ENCODE measurements at places on chromosomes 2 and 18. TPM values are rescaled to one million over a fixed set of nuclear protein-coding genes. Genes with fewer than 3 reads are reported as not detected.

DNA sequence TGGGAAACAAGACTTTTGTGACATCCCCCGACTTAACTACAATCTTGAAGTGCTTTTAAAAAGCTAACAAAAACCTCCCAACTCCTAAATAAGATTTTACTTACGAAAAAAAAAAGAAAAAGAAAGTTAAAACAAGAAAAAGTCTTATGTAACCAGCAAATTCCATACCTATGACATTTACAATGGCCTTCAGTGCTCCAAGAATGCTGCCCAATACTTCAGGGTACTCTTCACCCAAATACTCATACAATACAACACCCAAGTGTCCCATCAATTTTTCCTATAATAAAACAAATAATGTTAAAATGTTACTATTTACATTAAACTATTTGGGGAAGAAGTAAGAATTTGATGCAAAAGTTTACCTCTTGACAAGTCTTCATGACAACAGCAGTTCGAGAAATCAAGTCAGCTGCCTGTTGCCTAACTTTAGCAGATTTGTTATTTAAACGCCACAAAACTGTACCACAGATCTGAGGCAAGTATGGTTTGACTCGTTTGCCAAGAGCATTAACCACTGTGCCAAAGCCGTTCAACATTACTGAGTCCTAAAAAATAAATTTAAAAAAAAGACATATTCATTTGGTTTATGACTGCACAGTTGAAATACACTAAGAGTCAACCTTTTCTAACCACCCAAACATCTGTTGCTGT lies 34.8 kb downstream of the SF3B1 start:
- no peak for DNase-seq

- no peak for DNase-seq
These were observed 249.4 kb upstream of the UBE2E3 start for GRCh38 chr2:180730976-180731375.

DNA sequence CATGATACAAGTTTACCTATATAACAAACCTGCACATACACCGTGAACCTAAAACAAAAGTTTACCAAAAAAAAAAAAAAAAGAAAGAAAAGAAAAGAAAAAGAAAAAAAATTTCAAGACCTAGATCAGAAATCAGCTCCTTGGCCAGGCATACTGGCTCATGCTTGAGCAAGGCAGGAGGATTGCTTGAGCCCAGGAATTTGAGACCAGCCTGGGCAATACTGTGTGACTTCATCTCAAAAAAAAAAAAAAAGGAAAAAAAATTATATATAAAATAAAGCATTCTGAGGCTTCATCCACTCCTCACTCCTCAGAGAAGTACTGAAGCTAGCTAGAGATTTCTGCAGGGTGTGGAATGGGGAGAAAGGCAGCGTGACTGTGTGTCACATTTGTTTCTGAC lies 11.8 kb upstream of the PROC start:
- no peak for DNase-seq

GRCh38 chr2:28224648-28225472 lies 167.8 kb upstream of the FOSL2 start:
- no peak for DNase-seq

DNA sequence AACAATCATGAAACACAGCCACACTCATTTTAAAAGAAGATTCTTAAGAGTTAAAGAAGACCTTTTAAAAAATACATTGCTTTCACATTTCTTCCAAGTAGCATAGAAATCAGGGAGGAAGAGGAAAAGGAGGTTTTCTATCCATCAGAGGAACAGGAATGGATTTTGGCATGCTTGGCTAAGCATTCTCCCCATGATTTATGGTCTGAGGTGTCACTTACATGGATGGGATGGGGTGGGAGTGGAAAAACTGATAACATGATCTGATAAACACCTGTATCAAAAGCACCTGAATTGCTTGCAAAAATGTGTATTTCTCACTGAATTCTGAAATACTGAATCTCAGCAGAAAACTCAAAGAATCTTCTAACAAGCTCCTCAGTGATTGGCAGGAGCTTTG lies 265.9 kb downstream of the NRXN1 start:
- DNase-seq, result no peak

GRCh38 chr18:26784599-26784998 lies 80.9 kb downstream of the AQP4 start:
- DNase-seq, result no peak

DNA sequence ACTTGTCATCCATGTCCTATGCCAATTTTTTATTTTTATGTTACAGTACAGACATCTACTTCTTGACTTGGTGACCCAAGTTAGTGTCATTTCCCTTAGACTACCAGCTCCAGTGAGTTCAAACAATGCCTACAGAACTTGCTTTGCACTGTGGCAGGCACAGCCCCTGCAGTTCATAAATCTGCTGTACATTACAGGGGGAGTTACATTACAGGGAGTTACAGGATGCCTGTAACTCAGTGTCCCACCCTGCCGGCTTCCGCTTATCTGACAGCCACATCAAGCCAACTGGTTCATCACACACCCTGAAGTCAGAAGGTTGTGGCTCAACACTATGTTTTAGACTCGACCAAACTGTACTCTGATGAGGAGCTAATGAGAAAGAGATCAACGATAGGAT lies 7.8 kb upstream of the NPAS2 start:
- DNase-seq, result no peak

DNA sequence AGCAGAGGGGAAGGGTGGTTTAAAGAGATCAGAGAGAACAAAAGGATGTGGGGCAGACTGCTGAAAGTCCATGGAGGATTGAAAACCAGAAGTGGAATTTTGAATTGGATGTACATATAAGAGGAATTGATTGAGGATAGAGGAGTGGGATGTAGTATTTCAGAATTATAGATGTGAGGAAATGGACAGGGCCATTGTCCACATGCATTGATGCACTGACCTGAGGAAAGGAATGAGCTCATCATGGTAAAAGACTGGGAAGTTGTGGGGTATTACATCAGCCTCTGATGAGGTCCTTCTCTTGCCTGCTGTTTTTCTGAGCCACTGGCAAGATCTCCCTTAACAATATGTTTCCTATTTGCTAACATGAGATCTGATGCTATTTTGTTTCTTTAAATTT lies 365.7 kb upstream of the FANCL start:
- no peak for DNase-seq

DNA sequence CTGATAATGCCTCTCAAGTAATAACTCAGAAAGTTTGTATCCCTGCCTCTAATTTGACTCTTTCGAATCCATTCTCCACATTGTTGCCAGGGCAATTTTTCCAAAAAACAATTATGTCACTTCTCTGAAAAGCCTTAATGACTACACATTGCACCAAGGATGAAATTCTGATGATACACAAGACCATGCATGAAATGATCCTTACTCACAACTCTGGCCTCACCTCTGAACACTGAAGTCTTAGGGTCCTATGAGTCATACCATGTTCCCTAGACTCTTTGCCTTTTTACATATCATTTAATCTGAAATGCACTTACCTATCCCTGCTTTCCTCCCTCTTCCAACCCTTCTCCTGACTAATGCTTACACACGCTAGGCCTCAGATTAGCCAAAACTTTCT lies 51.0 kb downstream of the WDPCP start:
- DNase-seq, result no peak

- DNase-seq, result no peak
These were observed 54.0 kb upstream of the GPR75 start for GRCh38 chr2:53913721-53914120.

DNA sequence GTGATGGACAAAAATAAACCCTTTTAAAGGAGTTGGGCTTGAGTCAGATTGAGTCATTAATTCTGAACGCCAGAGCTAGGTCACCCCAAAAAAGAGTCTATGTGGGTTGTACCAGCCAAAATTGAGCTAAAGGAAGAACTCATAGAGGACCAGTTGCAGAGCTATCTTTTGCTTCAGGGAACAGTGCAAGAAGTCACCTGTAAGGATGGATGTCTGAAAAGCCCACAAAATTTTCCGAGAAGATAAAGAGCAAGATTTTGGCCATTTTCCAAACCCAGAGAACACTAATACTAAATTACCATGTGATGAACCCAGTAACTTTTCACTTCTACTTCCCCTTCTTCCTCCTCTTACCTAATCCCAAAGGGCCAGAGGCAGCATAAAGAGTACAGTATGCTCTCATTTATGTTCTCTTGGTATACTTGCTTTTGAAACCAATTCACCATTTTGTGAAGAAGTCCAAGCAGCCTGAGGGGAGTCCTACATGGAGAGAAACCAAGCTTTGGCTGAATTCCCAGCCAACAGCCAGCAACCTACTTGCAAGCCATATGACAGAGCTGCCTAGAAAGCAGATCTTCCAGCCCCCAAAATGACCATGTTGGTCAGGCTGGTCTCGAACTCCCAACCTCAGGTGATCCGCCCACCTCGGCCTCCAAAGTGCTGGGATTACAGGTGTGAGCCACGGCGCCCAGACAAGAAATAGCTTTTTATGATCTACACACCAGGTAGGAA lies 551.7 kb downstream of the SATB2 start:
- no peak for DNase-seq

- DNase-seq, result no peak
These were observed 650 bp downstream of the CCBE1 start for GRCh38 chr18:59696311-59697235.

GRCh38 chr2:100880036-100880435 lies 60.1 kb downstream of the NPAS2 start:
- no peak for DNase-seq

DNA sequence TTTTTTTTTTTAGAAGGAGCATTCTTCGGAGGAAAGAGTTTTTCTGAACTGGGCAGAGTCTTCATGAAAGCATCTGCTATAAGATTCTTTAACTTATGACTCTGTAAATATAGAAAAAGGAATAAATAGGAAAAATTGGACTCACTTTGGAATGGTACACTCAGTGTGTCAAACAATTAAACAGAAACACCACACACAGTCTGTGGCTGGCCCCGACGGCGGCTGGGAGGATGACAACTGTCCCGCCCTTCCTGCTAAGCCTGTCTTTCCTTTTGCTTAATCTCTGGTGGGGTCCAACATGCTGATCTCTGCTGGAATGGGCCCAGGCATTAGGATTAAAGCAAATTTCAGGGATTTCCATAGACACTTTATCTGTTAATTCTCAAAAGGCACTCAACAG lies 12.5 kb upstream of the RAB31 start:
- no peak for DNase-seq

DNA sequence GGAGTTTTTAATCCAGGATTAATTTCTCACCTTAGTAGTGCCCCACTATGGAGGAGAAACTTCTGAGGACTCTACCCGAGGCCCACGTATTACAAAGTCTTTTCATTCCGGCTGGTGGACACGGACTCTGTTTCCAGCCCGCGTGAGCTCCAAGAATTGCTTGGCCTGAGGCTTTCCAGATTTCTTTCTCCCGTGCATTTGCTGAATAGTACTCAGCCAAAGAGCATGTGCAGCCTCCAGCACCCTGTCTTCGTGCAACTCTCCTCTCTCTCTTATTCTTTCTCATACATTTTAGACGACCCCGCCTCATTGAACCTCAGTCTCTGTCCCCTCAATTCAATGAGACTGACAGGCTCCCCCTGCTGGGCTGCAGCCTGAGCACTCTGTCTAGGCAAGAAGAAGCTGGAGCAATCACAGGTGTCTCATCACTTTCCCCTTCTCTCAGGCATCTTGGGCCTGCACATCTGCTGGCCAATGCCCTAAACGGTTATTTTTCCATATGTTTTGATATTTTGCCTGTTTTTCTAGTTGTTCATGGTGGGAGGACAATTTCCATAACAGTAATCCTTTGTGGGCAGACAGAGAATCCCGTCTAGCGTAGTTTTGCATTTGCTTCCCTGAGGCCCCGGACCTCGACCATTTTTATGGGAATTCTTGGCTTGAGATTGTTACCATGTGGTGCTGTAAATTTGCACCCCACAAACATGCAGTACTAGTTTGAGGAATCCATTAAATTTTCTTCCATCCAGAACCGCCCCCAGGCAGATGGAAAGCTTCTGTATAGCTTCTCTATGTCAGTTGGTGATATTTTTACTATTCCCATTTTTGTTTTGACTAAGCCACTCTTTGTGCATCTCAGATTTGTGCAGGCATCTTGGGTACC lies 50.1 kb upstream of the LPIN2 start:
- DNase-seq, result no peak

GRCh38 chr2:193583638-193584400 lies 1389.1 kb upstream of the TMEFF2 start:
- DNase-seq, result no peak

DNA sequence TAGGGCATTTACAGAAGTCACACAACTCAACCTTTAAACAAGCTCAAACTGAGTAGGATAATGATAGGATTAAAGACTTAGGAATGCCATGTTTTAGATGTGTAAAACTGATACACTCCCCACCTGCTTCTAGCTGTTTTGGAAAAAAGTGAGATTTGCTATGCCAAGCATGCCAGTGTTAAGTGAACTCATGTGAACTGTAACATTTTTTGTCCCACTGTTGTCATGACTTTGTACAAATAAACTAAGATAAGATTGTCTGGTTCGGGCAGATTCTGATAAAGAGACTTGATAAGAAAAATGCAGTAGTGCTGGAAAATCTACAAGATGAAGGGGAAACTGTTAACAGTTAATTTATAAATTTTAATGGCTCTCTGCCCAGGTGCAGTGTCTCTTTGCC lies 66.5 kb downstream of the GLS start:
- DNase-seq, result no peak

GRCh38 chr2:119638685-119639554 lies 40.1 kb upstream of the TMEM177 start:
- DNase-seq, result no peak

GRCh38 chr2:95670686-95671085 lies 78.9 kb downstream of the TRIM43 start:
- DNase-seq, result no peak

GRCh38 chr2:40034198-40034597 lies 255.1 kb upstream of the THUMPD2 start:
- DNase-seq, result no peak

- no peak for DNase-seq
These were observed 13.3 kb downstream of the HK2 start for GRCh38 chr2:74847070-74847858.

- no peak for DNase-seq
These were observed 48.0 kb downstream of the BCL2L11 start for GRCh38 chr2:111168528-111169239.

DNA sequence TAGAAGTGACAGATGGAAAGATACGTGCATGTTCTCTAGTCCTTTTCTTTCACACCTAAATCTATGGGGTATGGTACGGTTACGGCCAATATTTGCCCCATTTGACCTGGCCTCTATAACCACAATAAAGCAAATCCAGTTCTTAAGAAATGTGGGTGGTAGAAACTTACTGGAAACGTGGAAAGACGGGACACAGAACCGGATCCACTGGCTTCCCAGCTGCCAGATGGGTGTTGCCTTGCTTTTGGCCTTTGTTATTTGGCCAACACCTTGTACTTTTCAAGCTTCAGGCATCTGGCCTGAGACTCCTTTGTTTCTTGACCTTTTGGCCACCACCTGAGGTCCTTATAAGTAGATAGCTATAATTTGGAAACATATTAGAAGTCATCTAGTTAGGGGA lies 635.9 kb downstream of the SLC4A3 start:
- DNase-seq, result no peak

- no peak for DNase-seq
These were observed 13.8 kb upstream of the KIF1A start for GRCh38 chr2:240833724-240834285.

GRCh38 chr18:42778024-42778423 lies 337.5 kb downstream of the RIT2 start:
- DNase-seq, result no peak

CCDC195 gene
- polyA plus RNA-seq, result 0.39 TPM

TMEM200C gene
- 0.75 TPM for polyA plus RNA-seq

GKN1 gene
- polyA plus RNA-seq, result not detected

NOSTRIN gene
- polyA plus RNA-seq, result 9.2 TPM

PLGLB1 gene
- 6.6 TPM for polyA plus RNA-seq

PLEKHH2 gene
- 7.4 TPM for polyA plus RNA-seq

NCKAP5 gene
- 3.3 TPM for polyA plus RNA-seq

SH3RF3 gene
- polyA plus RNA-seq, result 3.9 TPM

TFPI gene
- polyA plus RNA-seq, result 38.2 TPM

TEKT4 gene
- not detected for polyA plus RNA-seq

EGR4 gene
- polyA plus RNA-seq, result not detected

UGT1A1 gene
- polyA plus RNA-seq, result 0.08 TPM

ARHGAP15 gene
- 8.1 TPM for polyA plus RNA-seq
